GM23338 (cell line): ENCODE measurements at places on chromosomes 5 and 9.

- DNase-seq = peak; percentile 96
Measured at GRCh38 chr5:149636861-149637246, 55.6 kb downstream of the ARHGEF37 start.

GRCh38 chr9:79686381-79687130, 114.8 kb downstream of the TLE4 start:
- DNase-seq = no peak

GRCh38 chr5:66143473-66144073, 527 bp upstream of the SREK1 start:
- no peak for DNase-seq

- no peak for DNase-seq
Measured at GRCh38 chr5:133466556-133467334, 145.6 kb downstream of the FSTL4 start.
